ENCODE measurements at places on chromosomes 1 and 21.

DNA sequence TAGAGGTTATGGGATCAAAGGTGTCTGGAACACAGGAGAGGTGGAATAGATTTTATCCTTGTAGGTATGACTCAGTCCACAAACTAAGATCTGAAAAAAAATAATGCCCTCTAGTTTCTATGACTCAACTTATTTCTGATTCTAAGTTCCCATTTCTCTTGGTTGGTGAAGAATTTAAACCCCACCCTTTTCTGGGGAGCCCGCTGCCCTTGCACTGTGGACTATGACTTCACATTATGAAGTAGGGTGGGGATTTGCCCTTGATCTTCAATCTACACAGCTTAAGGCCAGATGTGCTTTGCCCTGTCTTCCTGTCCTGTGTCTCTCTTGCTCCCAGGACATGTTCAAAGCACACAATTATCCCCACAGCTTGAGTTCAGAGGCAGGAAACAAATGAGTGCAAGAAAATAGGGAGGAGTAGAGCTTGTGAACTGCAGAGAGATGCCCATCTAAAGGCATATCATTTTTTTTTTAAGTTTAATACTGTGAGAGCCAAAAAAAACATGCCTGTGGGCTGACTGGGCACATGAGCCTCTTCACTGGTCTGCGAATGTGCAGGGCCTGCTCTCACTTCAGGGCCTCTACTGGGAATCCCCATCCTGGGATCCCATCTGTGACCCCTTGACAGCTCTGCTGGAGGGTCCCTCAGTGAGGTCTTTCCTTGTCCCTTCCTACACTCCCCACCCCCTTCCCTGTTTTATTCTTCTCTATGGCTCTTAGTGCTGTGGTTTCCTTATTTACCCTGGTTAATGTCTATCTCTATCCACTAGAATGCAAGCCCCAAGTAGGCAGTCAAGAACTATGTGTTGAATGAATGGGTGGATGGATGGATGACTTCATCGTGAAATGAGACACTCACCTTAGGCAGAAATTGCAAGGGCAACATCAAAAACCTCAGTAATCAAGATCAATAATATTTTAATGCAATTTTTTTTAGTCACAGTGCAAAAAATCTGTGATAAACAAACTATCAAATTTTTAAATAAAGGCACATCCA is 61.5 kb downstream of the CD58 start:
- DNase-seq = no peak

- no peak for DNase-seq
Measured at GRCh38 chr1:43757343-43758053, 50.2 kb downstream of the ST3GAL3 start.

DNA sequence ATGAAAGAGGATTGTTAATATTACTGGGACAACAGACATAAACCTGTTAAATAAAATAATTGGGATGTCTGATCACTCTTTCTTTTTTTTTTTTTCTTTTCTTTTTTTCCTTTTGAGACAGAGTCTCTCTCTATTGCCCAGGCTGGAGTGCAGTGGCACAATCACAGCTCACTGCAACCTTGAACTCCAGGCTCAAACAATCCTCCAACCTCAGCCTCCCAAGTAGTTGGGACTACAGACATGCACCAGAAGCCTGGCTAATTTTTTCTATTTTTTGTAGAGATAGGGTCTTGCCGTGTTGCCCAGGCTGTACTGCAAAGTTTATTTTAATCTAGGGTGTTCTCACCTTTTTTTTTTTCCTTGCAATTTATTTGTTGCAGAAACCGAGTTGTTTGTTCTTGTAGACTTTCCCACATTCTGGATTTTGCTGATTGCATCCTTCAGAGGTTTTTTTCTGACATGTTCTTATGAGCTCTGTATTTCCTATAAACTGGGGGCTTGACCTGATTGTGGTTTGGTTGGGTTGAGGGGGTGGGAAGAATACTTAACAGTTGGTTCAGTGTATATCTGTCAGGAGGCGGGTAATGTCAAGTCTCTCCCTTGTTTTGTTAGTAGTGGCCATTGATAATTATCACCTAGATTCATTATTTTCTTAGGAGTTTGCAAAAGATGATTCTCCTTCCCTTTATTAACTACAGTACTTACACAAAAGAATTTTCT is 125.2 kb downstream of the MAST2 start:
- DNase-seq = no peak

GRCh38 chr21:31162827-31163226 is 124.6 kb upstream of the KRTAP19-8 start:
- DNase-seq = no peak

- DNase-seq = no peak
Measured at GRCh38 chr1:53524428-53525375, 65.5 kb downstream of the DMRTB1 start.

GRCh38 chr1:74699331-74699730 is 25.7 kb upstream of the ERICH3 start:
- no peak for DNase-seq

DNA sequence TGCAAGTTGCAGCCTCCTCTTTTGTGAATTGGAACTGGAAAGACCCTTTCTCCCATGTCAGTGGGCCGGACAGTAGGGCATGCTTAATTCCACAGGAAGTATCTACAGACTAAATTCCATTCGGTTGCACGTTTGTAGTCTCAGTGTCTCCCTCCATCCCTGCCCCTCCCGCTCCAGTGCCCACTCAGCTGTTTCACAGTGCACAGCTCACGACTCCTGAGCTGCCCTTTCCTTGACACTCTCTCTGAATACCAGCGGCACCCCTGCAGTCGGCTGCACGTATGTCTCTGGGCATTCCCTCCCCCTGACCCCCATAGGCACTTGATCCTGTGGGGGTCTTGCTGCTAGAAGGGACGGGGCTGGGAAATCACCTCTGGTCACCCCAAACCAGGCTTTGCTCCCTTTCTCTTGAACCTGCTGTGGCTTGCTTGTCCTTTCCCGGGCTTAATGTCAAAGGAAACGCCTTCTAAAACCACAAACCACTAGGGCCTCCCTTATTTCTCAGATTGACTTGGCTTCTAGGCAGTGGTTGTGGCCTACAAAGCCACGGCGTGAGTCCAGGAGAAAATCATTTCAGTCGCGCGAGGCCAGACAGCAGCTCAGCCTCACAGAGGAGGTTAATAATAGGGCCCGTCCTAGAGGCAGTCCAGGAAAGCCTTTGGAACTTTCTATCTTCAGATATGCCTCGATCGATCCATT is 365.3 kb upstream of the PROX1 start:
- no peak for DNase-seq

- DNase-seq = no peak
Measured at GRCh38 chr1:40389322-40389803, 15.8 kb downstream of the SMAP2 start.

DNA sequence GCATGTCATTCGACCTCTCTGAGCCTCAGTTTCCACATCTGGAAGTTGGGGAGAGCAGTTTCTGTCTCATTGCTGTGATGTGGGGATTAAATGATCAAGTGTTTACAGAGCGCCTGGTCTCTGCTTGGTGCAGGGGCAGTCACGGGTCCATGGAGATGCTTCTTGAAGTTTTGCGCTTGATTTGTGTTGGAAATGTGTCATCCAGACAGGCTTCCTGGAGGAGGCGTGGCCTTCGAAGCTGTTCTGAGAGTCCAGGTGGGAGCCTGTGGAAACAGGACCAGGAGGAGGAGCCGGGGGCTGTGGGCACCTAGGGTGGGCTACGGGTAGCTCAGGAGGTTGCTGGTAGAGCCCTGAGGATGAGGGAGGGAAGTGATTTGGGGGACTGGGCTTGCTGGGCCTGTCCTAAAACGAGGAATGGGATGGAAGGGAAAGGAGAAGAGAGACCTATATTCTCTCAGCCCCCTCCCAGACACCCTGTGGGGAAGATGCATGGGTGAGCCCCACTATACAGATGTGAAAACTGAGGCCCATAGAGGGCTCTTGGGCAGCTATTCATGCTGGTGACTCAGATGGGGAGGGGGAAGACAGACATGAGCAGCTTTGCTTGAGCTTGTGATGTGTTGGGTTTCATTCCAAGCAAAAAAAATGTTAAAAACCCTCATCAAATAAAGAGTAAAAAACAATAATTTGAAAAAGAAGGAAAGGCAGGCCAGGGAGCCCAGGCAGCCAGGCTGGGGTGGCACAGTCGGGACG is 107.2 kb upstream of the WNT4 start:
- DNase-seq = no peak

- DNase-seq = no peak
Measured at GRCh38 chr21:45019076-45019886, 55.1 kb upstream of the ADARB1 start.

- DNase-seq = no peak
Measured at GRCh38 chr1:50305808-50306207, 117.4 kb downstream of the DMRTA2 start.

DNA sequence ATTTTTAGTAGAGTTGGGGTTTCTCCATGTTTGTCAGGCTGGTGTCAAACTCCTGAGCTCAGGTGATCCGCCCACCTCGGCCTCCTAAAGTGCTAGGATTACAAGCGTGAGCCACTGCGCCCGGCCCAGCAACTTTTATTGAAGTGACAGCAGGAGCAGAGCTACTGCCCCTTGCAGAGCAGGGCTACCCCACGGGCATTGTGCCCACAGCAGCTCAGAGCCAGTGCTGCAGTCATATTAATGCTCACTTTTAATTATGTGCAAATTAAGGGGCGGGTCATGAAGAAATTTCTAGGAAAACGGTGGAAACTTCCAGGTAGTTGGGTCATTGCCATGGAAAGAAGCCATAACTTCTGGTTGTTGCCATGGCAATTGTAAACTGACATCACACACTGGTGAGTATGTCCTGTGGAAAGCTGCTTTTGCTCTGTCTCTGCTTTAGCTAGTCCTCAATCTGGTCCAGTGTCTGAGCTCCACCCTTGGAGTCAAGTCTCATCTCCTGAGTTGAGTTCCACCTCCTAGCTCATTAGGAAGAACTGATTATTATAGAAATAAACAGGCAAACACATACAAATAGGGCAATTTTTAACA is 127.3 kb upstream of the ADGRL4 start:
- DNase-seq = no peak

DNA sequence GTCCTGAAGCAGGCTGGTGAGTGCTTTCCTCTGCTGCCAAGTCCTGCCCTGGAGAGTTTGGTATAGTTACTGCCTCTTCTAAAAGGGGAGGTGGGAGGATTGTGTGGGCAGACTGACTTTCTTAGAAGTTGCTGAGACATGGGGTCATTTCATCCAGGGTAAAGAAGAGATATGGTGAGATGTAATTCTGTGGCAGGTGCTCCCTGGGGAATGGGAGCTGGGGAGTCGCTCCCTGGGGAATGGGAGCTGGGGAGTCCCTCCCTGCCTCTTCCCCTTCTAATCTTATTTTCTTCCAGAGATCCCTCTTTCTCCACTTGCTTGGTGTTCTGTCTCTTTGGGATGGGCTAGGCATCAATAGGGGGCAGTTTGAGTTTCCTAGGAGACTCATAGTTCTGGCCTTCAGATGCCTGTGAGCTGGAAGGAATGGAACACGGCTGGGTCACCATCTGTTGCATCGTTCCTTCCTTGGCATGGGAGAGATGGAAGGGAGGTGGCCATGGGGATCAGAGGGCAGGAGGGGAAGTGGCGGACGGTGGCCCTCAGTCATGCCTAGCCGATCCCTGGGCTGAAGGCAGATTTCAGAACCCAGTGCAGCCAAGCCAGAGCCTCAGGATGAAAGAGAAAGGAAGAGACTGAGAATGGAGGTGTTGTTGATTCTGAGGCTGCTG is 59.0 kb downstream of the NFASC start:
- no peak for DNase-seq

DNA sequence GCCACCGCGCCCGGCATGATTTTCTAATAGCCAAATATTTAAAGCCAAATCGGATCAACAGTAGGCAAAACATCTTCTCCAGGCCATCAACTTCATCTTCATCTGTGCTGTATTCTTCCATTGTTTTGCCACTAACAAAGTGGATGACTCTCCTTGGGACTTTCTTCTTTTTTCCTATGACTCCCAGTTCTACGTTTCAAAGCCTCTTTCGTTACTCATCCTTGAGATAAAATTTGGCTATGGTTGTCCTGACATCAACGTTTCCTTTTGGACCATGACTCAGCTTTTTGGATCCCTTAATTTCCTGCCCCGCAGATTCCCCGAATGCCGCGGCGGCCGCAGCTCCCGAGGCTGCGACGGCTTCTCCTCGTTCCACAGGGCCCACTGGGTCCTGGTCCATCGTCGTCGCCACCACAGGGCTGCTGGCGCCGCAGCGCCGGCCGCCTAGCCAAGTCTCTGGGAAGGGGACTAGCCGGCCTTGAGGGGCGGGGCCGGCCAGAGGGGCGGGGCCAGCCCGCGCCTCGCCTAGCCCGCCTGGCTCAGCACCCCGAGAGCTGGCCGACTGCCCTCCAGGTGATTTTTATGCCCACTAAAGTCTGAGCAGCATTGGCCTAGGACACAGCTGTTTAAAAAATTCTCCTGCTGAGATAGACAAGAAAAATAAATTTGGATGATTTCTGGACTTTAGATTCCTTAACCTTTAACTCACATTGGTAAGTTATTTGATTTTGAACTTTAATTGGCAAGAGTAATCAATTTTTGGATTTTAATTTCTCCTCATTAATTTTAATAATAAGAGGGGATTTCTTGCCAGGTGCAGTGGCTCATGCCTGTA is 93.9 kb downstream of the ADCY10 start:
- DNase-seq = peak; percentile 85

GRCh38 chr1:9249534-9250410 is 15.2 kb downstream of the H6PD start:
- DNase-seq = no peak

- no peak for DNase-seq
Measured at GRCh38 chr1:11134251-11134897, 34.7 kb upstream of the EXOSC10 start.

DNA sequence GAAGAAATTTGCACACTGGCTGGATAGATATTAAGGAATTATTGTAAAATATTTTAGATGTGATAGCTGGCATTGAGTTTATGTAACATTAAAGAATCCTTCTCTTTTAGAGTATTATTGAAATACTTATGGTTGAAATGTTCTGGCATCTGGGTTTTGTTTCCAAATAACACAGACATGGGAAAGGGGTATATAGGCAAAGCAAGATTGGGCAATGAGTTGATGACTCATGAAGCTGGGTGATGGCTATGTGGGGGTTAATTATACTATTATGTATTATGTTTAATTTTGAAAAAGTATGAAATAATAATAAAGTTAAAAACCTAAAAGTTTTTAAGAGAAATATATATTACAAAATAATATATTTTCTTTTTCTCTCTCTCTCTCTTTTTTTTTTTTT is 12.5 kb upstream of the PTPN14 start:
- no peak for DNase-seq

- DNase-seq = no peak
Measured at GRCh38 chr1:67674260-67675011, 10.6 kb upstream of the GADD45A start.

GRCh38 chr1:67948151-67949080 is 102.0 kb downstream of the DIRAS3 start:
- DNase-seq = peak; percentile 65

- DNase-seq = no peak
Measured at GRCh38 chr1:17669866-17670451, 85.2 kb upstream of the ACTL8 start.

- DNase-seq = no peak
Measured at GRCh38 chr1:194355488-194356106, 1169.2 kb upstream of the B3GALT2 start.

All from non-pigmented ciliary epithelial cell (primary cell).